SK-MEL-5 (cell line): ENCODE measurements at places on chromosomes 6 and 20.

GRCh38 chr6:11648889-11649288 is 111.3 kb downstream of the TMEM170B start:
- DNase-seq = no peak

DNA sequence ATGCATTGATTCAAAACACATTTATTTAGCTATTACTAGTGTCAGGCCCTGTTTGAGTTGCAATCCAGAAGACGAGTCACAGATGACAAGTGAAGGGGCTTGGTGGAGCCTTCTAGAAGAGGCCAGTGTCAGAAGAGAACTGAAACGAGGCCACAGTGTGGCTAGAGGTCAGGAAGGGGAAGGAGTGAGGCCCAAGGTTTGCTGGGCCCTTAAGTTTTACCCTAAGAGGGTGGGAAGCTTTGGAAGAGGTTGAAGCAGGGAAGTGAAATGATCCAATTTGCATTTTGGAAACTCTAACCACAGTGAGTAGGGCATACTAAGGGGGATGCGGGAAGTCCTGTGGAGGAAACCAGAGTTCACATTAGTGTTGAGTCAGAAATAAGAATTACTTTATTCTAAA is 25.0 kb downstream of the TTK start:
- no peak for DNase-seq

DNA sequence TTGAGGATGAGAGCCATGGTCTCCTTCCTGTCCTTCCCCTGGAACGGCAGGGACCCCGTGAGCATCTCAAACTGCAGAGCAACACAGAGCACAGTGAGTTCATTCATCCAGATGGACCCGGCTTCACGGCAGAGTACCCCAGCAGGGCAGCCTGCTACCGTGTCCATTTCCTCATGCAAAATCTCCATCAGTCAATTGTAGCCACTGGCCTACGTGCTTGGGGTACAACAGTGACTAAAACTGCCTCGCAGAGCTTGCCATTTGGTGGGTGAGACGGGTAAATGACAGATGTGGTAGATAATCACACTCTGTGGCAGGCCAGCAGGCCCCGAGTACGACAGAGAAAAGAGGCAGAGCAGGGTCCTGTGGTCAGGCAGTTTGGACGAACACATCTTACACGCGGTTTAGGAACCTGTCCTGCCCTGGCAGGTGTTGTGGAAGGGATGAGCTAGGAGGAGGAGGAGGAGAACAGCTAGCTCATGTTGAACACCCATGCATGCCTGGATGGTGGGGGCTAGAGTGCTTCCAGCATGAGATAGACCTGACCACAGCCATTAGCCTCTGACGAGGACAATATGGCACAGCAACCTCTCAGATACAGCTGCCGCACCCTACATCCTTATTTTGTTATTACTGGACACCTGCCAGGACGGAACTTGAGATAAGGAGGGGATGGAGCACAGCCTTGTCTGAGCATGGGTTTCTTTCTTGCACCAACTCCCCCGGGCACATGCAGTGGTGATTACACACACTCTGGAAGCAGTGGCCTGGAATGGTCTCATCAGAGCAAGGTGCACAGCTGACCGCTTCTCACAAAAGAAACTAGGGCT is 95.6 kb downstream of the RAMACL start:
- no peak for DNase-seq

GRCh38 chr6:117072134-117072533 is 193.2 kb upstream of the VGLL2 start:
- DNase-seq = no peak

DNA sequence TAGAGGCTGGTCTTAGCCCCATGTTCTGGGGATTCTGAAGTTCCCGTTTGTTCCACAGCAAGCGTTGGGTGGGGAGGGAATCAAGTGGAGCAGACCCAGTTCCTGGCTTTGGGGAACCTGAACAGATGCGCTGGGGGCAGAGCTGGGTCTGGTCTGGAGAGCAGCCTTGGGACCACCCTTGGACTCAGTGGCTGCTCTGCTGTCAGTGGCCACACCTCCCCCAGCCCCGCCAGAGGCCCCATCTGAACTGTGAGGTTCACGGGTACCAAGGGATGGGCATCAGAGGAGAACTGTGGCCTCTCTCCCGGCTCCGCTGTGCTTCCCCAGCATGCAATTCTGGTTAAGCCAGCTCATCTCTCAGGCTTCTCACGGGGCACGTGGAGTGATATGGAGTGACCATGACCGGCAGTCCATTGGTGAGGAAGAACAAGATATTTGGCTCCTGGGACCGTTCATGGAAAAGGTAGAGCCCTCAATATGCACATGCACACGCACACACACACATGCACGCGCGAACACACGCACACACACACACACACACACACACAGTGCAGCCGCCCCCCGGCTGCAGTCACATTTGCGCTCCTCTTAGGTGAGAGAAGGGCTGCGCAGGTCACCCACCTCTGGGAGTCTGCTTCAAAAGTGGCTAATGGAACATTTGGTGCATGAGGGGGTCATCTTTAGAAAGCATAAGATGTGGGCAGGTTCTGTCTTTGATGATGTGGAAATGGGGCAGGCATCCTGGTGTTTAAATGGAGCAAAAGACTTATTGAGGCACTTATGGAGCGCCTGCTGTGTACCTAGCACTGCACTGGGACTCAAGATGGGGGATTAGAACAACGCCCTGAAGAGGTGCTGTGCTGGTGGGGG is 6.0 kb downstream of the DLGAP4 start:
- no peak for DNase-seq

- no peak for DNase-seq
Measured at GRCh38 chr6:34953061-34954025, 64.3 kb downstream of the ANKS1A start.

DNA sequence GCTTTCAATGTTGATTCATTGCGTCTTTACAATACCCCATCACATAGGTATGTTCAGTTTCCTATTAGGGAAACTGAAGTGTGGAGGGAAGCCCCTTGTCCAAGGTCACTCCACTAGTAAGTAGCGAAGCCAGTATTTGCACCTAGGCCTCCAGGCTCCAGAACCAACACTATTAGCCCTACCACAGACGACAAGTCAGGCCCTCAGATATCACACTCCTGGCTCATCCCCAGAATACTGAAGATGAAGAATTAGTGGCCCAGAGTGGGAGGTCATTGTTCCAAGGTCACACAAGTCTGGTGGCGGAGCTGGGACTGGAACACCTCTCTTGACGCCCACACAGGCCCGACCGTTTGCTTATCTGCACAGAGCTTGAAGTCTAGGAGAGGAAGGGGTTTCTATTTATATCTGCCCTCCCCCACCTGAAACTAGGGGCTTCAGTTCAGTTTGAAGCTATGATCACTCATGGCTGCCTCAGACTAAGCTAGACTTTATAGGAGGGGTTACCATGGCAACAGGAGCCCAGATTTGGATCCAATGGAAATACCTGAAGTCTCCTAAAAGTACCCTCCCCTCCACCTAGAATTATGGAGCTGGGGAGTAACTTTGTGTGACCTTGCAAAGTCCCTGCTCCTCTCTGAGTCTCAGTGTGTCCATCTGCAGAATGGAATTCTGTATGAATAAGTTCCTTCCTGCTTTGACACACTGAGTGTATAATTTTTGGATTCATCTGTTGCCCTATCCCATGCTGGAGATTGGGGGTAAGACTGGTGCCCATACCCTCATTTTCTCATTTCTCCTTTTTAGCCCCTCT is 2.2 kb downstream of the SNTA1 start:
- DNase-seq = no peak

DNA sequence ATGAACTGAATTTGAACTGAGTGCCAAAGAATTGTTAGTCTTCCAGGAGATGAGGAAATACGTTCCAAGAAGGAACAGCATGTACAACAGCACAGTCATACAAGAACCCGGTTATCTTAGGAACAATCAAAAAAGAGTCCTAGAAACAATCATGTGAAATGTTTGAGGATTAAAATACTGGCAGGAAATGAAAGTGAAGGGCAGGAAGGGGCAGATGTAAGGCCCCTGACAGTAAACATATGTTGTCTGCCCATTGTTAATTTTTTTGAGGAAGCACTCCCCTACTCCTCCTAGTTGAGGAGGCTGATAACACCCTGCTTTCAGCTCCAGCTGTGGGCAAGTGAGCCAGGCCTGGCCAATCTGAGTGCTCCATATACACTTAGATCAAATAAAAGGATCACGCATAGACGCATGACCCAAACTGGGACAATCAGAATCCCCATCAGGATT is 220.9 kb downstream of the HACE1 start:
- no peak for DNase-seq

GRCh38 chr6:16657768-16658167 is 103.5 kb downstream of the ATXN1 start:
- DNase-seq = no peak

DNA sequence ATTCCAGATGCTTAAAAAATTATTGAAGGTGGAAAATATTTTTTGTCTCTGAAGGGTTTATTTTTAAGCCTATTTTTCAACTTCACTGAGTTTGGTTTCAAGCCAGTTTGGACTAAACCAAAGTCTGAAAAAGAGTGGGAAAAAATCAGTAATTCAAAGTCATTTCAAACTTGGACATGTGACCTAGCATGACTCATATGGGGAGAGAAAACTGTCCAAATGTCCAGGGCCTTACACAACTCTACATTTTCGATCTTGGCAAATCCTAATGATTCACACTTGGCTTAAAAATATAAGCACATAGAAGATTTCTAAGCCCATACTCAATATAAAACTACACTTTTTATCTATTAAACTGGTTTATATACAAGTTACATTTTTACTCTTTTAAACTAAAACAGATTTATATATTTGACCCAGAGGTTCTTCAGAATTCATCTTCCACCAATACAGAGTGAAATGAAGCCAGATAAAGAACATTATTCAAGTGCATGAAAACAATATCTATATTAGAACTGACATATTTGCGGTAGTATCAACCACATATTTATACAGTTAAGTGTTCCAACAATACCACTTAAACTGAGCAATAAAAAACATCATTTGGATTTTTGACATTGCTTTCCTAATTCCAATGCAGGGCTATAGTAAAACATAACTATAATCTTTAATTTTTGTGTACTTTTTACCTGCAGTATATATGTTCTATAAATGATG is 110.3 kb upstream of the TCF21 start:
- DNase-seq = no peak

DNA sequence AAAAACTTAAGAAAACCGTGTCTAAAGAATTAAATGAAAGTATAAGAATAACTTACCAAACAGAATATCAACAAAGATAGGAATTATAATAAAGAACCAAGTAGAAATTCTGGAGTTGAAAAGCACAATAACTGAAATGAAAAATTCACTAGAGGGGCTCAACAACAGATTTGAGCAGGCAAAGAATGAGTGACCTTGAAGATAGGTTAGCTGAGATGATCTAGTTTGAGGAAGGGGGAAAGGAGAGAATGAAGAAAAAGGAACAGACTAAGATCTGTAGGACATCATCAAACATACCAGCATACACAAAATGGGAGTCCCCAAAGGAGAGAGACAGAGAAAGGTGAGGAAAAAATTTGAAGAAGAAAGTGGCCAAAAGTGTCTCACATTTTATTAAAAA is 37.7 kb upstream of the TULP1 start:
- DNase-seq = no peak

DNA sequence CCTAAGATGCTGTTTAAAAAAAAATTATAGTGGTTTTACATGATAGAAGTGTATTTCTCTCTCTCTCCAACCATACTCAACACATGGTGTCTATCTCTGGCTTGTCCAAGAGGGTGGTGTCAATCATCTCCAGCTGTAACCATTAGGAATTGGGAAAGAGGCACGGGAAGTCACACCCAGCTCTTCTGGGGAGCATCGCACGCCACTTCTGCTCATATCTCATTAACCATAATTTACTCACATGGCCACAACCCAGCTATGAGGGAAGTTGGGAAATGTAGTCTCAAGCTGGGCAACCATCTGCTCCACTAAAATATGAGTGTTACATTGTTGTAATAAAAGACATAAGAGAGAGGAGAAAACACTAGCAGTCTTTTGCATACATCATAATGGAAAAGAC is 30.4 kb upstream of the TSHZ2 start:
- DNase-seq = no peak

GRCh38 chr6:161080263-161080970 is 88.8 kb downstream of the MAP3K4 start:
- no peak for DNase-seq

DNA sequence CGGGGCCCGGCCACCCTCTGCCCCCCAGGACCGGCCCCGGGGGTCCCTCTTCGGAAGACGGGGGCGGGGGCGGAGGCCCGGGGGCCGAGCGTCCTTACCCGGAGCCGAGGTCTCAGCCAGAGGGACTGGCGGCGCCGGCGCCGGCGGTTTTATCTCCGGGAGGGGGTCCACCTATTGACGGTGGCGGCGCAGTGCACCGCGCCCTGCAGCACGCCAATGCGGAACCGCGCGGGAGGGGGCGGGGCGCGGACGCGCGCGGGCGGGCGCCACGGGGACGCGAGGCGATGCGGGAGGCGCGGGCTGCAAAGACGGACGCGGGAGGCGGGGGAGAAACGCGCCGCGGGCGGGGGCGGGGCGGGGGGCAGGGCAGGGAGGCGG is at the start of gene EEF1A2:
Gene EEF1A2 (minus strand): TSS at position 124 of the 378 bp plus-strand sequence. CDS start 1,320 bp downstream, outside the sequence.
- DNase-seq = no peak

DNA sequence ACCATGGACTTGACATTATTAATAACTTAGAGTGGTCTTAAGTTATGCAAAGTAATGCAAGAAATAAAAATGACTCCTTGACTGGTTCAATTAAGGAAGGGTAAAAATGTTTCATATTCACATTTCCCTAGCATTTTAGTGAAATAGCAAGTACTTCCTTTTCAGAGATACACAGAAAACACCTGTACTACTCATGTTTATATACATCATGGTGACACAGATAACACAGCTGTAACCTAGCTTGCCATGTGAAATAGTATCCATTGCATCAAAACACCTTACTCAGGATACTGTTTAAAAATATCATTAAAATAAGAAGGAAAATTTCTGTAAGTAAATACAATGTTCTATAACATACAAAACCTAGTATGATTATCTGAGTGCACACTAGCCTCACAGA is 102.4 kb downstream of the AHI1 start:
- no peak for DNase-seq

- no peak for DNase-seq
Measured at GRCh38 chr6:93677264-93677965, 258.1 kb upstream of the EPHA7 start.

DNA sequence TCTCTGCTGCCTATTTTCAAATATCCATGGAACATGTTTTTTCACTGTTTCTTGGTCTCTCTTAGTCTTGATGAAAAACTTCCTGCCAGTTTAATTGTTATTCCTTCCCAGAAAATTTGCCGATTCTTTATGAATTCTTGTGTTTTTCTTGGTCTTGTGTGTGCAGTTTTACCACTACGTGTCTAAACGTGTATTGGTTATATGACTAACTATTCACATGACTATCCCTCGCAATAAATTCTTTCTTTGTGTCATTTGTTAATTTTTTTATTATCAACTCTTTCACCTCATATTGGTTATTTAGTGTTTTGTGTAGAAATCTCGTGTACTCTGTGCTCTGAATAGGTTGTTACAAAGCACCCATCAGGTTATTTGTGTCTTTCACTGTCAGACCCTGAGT is 315.4 kb downstream of the HAO1 start:
- no peak for DNase-seq
